ENCODE measurements at places on chromosomes 12 and 14.

DNA sequence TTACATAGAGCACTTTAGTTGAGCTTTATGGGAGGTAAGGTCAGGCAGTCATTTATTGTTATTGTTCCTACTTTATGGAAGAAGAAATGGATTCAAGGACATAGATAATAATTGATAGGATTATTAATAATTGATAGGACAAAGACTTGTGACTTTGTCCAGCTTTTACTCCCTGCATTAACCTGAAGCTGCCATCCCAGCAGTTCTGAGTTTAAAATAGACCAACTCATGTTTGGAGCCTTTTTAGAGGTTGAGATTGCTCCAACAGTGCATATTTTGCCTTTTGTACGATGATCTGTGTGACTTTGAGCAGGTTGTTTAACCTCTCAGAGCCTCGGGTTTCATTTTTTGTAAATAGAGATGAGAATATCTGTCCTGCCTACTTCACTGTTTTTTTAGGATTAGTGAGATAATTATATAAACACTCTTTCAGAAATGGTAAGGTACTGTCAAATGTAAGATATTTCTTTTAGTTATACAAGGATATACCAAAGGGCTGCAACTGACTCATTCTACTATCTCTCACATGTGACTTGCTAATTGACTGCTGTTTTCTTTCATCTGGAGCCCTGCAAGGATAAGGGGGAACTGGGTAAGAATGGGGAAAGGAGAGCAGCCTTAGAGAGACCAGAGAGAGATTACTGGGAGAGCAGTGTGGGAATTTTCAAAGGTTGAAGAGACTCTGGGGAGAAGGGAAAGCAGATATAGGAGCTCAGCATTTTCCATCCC lies 15.3 kb downstream of the WDR20 start:
- DNase-seq: no peak
- peaks cover 22% of the 10 kb centered on the region for H3K4me1 ChIP-seq
- no peak overlapping the region for H3K27ac ChIP-seq
- H3K4me3 ChIP-seq: no peak overlapping the region

GRCh38 chr12:6083601-6084000 lies 40.9 kb downstream of the VWF start:
- H3K4me3 ChIP-seq: no peak overlapping the region
- peak overlapping the region; percentile 74 for H3K27ac ChIP-seq
- H3K4me1 ChIP-seq: peaks cover 35% of the 10 kb centered on the region
- no peaks in the 10 kb centered on the region for H3K27me3 ChIP-seq
- no peaks in the 10 kb centered on the region for H3K36me3 ChIP-seq

DNA sequence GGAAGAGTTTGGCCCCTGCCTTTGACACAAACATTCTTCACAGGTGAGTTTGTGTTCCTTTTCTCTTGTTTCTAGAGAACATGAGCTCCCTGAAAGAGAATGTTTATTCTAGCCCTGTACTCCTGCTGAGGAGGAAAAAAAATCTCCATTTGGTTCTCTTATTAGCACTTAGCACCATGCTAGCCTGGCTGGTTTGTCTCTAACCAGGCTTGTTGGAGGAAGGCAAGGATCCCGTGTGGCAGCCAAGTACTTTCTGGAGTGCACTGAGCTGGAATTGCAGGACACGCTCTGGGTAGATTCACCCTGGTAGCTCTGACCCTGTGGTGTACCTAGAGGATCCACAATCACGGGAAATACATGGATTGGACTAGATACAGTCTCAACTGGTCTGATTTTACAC lies 41.9 kb downstream of the KCNA1 start:
- no peak for DNase-seq
- H3K4me1 ChIP-seq: no peaks in the 10 kb centered on the region
- no peaks in the 10 kb centered on the region for H3K36me3 ChIP-seq
- no peaks in the 10 kb centered on the region for H3K27me3 ChIP-seq
- H3K4me3 ChIP-seq: no peak overlapping the region
- H3K27ac ChIP-seq: no peak overlapping the region

- H3K36me3 ChIP-seq: no peaks in the 10 kb centered on the region
- H3K27ac ChIP-seq: no peak overlapping the region
- DNase-seq: peak; percentile 80
Observed at GRCh38 chr12:96985515-96986362, 78.7 kb downstream of the NEDD1 start.

DNA sequence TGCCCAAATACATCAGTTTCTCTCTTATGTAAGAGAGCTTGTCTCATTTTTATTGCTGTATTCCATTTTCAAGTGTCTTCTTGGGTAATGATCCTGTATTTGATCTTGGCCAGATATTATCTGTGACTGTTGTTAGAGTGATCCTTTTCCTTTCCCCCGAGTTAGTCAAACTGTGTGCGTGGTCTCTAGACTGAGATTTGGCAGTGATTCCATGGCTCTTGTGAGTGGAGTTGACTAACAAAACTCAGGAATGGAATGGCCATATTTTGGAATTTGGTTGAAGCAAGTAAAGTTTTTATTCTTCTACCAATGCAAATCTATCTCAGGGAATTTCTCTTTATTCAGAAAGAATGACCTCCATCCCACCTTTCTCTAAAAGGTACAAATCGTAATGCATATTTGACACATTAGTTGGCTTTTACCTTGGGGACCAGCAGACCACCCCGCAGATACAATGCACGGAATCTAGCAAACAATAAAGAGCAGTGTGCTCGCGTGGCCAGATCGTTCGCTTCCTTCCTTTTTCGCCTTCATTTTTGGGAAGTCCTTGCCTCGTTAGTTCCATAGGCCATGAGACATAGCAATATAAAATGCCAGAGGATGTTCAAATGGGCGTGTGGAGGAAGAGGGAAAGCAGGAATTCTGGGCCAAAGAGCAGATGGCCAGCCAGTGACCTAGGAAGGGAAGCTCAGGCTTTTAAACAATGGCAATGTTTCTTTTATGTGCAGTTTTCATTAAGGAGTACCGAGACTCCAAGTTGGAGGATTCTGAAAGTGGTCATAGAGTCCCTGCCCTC lies 24.4 kb downstream of the ETV6 start:
- H3K4me1 ChIP-seq: peaks cover 97% of the 10 kb centered on the region
- no peaks in the 10 kb centered on the region for H3K36me3 ChIP-seq
- H3K4me3 ChIP-seq: no peak overlapping the region
